ENCODE measurements at places on chromosomes 7 and 10.

GRCh38 chr7:101832685-101833375, 15.4 kb downstream of the CUX1 start:
- DNase-seq, result no peak

DNA sequence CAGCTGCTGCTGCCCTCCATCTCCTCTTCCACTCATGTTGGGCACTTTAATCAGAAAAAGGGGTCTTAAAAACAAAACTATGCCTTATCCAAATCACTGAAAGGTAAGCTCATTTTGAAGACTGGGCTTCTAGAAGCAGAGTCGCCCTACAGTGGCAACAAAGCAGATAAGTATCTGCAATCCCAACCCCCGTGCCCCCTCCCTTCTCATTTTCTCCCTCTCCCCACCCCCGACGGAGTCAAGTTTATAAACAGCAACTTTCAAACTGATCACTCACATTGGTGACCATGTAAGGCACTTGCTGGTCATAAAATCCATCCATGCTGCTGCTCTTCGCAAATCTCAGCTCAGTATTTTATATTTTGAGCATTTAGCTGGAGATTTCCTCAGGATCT, 738 bp downstream of the ETV1 start:
- DNase-seq, result no peak

- DNase-seq, result no peak
These were observed 136.6 kb upstream of the ZNF32 start for GRCh38 chr10:43785252-43785651.

DNA sequence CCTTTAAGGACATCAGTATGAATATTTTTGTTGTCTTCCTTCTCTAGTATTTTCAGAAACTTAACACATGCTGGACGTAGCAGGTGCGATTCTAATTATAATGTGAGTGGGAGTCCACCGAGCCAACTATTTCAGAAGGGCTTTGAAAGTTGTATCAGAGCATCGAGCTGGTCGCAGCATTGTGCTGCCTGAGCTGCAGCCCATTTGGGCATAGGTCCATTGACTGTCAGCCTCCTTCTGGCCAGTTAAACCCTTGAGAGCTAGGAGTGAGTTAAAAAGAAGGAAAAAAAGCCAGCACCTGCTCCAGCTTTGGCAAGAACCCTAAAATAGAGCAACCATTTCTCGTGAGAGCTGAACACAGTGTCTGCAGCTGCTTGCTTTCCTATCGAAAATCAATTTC, 47.8 kb downstream of the SLC35G1 start:
- no peak for DNase-seq

- DNase-seq, result no peak
These were observed 515.5 kb upstream of the SEMA3D start for GRCh38 chr7:85702348-85702747.

DNA sequence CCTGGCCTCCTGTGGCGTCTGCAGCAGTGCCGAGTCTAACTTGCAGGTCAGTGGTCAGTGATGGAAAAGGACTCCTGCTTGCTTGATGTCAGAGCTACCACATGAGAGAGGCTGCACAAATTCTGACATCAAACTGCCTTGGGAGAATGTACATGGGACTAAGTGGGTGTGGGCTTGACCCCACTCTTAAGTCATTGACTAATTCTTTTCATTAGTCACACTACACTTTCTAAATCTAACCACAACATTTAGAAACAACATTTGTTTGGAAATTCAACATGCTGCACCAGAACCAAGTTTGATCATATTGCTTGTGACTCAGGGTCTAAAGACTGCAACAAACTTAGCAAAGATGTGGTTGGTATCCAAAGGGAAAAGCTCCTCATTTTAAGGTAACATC, 24.4 kb upstream of the CDC14C start:
- no peak for DNase-seq

DNA sequence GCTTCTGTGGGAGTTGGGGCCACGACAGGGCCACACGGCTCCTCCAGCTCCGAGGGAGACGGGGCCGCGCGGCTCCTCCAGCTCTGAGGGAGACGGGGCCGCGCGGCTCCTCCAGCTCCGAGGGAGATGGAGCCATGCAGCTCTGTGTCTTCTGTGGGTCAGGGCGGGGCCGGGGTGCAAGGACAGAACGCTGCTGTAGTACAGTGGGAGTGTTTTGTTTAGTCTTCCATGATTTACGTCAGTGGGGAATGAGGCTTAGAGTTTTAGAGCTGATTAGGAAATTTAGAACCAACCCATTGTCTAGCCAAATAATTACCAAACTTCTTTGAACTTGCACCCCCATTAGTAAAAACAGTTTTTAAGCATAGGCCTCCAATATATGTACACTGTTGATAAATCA, 32.9 kb upstream of the PRKAR1B start:
- no peak for DNase-seq

- no peak for DNase-seq
These were observed 19.9 kb upstream of the PCGF5 start for GRCh38 chr10:91200314-91201212.

DNA sequence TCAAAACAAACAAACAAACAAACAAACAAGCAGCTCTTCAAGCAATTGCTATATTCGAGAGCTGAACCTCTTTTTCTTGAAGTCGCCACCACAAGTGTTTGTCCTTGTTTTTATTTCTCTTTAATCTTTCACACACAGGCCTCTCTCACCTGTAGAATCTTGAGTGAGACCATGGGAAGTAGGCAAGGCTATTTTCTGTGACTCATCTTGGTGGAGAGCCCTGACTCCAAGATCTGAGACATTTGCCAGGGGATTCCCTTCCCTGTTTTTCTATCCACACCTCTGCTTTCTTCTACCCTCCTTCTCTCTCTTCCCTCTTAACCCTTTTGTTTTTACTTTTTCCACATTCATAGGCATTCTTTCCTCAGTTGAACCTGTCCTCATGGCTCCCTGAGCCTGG, 8.0 kb upstream of the TAS2R60 start:
- DNase-seq, result no peak

- no peak for DNase-seq
These were observed 85.9 kb downstream of the MAD1L1 start for GRCh38 chr7:2146676-2147472.

GRCh38 chr7:28191751-28192150, 11.2 kb upstream of the JAZF1 start:
- DNase-seq, result no peak

DNA sequence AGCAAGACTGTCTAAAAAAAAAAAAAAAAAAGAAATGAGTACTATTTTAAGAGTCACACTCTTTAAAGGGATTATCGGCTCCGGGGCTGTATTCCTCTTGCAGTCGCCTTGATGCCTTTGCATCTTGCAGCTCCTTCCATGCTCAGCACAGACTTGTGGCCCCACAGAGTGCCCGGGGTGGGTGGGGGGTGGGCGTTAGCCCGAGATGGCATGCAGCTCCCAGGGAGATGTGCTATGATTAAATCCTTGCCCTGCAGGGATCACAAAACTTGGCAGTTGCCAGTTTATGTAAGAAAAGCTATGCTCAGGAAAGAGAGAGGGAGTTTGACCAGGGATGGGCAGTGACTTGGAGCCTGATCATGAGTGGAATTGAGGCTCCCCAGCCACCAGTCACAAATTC, 81.9 kb downstream of the CCDC3 start:
- no peak for DNase-seq

GRCh38 chr10:72322280-72323058, 32.2 kb downstream of the DNAJB12 start:
- DNase-seq, result no peak

DNA sequence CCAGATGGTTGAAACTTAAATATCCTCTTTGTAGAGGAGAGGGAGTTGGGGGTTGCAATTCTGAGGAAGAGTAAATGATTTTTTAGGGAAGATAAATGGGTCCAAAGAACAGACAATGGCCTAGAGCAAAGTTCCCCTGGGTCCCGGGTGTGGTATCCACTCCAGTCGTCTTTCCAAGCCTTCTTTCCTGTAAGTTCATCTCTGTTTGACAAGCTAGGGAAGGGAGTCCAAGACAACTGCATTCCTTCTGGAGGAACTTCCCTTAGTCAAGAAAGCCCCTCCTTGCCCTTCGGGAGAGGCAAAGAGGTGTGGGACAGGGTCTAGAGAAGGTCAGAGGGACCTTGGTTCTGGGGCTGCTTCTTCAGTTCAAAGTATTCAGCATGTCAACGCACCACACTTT, 33.4 kb downstream of the C10orf71 start:
- DNase-seq, result no peak

- DNase-seq, result no peak
These were observed 131.2 kb downstream of the RALA start for GRCh38 chr7:39754326-39755120.

DNA sequence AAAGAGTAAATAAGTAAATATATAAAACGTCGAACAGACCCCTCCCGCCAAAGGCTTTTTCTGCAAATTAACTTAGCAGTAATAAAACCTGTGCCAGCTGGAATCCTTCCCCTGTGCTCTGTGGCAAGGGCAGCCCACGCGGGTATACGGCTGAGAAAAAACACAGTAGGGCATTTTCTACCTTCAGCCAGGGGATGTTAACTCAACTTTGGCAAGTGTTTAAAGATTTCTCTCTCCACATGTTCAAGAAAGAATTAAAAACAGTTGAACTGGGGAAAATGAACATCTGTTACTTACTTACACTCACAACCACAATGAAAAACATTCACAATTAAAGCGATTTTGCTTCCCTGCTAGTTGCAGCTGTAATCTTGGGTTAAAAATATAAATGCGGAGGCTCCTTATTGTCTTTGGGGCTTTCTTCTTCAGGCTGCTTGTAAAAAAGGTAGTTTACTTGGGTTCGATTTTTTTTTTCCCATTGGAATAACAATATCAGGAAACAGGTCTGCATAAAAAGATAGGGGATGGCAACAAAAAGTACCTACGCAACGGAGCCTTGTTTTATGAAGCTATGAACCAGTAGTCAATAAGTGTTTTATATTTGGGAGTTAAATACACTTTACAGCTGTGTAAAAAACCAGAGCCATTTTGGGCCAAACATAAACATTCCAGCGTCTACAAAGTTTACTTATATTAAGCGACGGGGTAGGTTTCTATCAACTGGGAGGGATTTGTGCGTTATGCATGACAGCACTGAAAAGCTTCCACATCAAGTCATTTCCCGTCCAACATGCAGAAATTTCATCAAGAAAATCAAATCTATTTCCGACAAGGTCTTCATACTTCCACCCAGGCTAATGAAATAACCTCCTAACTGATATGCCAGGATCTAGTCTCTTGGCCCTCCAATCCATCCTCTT, 132.7 kb downstream of the TAX1BP1 start:
- no peak for DNase-seq

DNA sequence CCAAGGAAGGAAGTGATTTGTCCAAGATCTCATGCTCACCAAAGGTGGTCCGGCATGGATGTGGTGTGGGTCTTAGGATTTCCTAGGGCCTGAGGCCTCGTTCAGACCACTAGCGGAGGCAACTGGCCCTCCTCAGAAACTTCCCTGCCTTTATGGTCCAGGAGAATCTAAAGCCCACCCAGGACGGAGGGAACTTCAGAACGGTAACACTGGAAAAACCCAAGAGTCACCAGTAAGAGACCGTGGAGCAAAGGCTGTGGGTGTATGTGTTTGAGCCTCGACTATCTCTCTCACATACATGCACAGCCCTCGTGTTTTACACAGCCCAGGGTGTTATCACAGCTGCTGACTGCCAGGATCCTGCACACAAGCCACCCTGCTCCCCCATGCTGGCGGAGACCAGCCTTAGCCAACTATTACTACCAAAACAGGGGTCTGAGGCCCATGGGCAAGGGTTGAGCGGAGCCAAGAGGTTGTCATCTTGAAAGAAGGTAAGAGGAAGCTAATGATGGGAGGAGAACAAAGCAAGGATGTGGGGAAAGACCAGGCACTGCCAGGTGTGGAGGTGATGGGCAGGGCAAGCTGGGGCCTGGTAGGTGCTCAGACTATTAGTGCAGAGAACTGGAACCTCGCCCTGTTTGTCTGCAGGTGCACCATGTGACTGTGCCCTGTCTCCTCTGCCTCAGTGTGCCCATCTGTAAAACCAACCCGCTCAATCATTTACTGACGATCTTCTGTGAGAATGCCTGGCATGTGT, 170.2 kb upstream of the ZMIZ1 start:
- DNase-seq, result peak; percentile 4

DNA sequence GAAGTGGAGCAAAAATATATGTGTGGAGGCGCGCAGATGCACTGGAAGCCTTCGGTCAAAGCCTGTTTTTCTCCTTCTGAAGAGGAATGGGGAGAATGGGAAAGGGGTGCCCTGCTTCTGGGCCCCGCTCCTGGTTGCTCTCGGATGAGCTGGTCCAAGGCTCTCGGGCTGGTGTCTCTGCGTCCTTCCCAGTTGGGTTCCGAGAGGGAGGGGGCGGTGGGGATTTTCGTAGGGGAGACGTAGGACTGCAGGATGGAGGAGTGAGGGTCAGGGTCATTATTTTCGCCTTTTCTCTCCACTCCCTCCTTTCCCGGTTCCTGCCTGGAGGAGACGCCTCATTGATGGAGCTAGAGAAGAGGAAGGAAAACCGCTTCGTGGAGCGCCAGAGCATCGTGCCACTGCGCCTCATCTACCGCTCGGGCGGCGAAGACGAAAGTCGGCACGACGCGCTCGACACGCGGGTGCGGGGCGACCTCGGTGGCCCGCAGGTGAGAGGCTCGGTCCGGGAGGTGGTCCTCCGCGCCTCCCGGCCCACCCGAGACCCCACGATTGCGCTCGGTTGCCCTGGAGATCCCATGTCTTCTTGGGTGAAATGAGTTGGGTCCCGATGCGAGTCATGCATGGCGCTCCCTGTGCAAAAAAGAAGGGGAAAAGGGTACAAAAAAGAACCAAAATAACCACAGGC, 790 bp downstream of the ADAM22 start:
- peak; percentile 20 for DNase-seq

GRCh38 chr10:15313843-15314242, 57.2 kb downstream of the FAM171A1 start:
- no peak for DNase-seq

- no peak for DNase-seq
These were observed 479.8 kb downstream of the PTPRN2 start for GRCh38 chr7:158107806-158108205.

DNA sequence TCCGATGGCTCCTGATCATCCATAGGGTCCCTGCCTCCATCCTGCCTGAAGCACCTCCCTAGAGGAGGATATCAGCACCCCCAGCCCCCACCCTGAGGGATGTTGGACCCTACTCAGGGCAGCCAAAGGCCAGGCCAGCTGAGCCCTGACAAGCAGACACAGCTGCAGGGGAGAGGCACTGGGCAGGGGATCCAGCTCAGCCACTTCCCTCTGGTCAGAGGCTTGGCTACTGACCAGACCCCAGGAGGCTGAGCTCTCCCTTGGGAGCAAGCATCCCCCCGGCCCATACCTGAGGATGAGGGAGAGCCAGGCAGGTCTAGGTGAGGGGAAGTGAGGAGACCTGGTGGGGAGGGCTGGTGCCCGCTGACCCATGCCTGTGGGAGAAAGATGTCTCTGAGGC, 6.6 kb downstream of the LDB3 start:
- DNase-seq, result no peak

- no peak for DNase-seq
These were observed 908.3 kb downstream of the KCNMA1 start for GRCh38 chr10:76729346-76729745.

All from stimulated activated CD4-positive, alpha-beta T cell treated with anti-CD3 and anti-CD28 coated beads, Interleukin-2, amount 100 ng/mL, for 24 hours (primary cell).